ENCODE measurements at places on chromosomes 6 and 20.

DNA sequence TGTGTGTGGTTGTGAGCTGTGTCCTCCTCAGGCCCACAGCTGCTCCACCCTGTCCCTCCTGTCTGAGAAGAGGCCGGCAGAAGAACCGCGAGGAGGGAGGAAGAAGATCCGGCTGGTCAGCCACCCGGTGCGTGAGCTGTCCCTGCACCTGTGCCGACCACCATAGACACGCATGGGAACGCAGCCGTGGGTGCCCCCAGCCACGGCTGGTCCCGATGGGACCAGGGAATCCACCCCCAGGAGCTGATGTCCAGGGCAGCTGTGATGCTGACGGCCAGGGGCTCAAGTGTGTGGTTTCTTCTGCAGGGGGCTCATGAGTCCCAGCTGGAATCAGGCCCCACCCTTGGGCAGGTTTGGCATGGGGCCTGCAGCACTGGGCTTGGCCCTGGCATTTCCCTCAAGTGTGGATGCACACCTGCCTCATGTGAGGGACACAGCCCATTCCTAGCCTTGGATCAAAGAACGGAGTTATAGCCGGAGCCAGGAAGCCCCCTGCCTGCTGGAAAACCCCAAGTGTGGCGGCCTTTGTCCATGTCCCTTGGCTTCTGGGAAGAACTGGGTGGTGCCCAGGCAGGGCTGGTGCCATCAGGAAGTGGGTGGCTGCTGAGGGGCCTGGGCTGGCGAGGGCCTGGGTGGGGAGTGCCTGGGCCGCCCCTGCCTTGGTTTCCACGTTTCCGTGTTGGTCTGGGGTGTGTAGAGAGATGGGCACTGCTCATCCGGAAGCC is 4.6 kb upstream of the TNFRSF6B start:
- DNase-seq, result no peak

- no peak for DNase-seq
These were observed 29.3 kb upstream of the EZR start for GRCh38 chr6:158848490-158848895.

DNA sequence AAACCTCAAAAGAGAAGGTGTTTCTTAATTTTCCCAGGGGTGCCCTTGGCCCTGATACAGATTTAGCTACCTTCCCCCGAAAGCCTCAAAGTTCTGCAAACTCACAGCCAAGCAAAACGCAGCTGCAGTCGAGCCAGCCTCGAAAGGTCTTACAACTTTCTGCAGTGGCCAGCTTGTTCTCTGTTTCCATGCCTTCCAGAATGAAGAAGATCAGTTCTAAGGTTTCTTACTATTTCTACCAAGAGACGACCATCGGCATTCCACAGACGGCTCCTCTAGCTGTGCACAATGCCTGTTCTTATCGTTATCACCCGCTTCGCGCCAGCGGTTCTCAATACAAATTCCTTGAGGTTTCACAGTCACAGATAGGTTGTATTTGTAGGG is 28.5 kb upstream of the CCR6 start:
- DNase-seq, result no peak

- no peak for DNase-seq
These were observed 165.0 kb downstream of the PDE7B start for GRCh38 chr6:136016228-136017225.

- no peak for DNase-seq
These were observed 87.7 kb downstream of the CDH22 start for GRCh38 chr20:46220455-46221207.

- DNase-seq, result no peak
These were observed 60.6 kb upstream of the MRPS10 start for GRCh38 chr6:42278131-42278853.

- DNase-seq, result no peak
These were observed 767.8 kb downstream of the TFAP2A start for GRCh38 chr6:9647071-9647445.

DNA sequence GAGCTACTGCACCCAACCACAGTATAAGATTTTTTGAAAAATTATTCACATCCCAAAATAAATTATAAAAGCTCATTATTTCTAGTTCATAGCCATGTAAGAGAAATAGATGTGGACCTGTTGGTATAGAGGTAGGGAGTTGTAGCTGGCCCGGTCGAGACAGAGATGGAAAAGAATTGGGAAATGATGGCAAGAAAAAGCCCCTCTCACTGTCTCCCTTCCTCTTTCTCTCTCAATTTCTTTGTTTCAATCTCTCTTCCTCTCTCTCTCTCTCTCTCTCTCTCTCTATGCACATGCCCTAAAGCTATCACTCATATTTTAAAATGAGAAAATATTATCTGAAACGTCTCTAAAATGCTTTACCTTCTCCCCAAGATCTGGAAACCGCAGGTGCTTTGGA is 80.7 kb upstream of the CD83 start:
- DNase-seq, result no peak

- DNase-seq, result peak; percentile 72
These were observed 283.9 kb downstream of the TBC1D7 start for GRCh38 chr6:13044390-13044789.

- no peak for DNase-seq
These were observed 525.8 kb upstream of the POU3F2 start for GRCh38 chr6:98308564-98308963.

- no peak for DNase-seq
These were observed 796.2 kb upstream of the EPHA7 start for GRCh38 chr6:94215552-94215951.

GRCh38 chr6:139801571-139802321 is 427.3 kb upstream of the CITED2 start:
- no peak for DNase-seq

GRCh38 chr6:70221025-70221714 is 81.7 kb downstream of the COL9A1 start:
- DNase-seq, result no peak

DNA sequence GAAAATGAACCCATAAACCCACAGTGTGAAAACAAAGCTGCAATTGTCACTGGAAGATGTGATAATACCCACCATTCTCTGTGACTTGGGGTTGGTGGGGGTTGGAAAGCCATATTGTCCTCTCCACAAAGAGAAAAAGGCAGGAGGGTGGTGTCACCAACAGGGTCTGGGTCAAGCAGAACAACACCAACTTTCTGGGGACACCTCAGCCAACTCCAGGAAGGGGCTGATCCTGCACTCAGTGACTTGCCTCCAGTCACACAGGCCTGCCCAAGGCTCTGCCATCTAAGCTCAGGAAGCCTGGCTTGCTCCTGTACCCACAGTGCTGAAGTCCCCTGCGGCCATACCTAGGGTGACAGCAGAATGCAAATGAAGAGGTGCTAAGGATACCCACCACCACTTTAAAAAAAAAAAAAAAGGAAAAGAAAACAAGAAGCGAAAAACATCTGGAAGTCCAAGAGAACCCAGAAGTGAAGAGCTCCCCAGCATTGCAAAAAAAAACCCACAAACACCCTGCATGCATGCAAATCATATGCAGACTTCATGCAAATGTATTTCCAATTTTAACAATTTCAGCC is 110.6 kb downstream of the PREX1 start:
- DNase-seq, result no peak

GRCh38 chr20:57265336-57265996 is 975 bp downstream of the BMP7 start:
- no peak for DNase-seq

DNA sequence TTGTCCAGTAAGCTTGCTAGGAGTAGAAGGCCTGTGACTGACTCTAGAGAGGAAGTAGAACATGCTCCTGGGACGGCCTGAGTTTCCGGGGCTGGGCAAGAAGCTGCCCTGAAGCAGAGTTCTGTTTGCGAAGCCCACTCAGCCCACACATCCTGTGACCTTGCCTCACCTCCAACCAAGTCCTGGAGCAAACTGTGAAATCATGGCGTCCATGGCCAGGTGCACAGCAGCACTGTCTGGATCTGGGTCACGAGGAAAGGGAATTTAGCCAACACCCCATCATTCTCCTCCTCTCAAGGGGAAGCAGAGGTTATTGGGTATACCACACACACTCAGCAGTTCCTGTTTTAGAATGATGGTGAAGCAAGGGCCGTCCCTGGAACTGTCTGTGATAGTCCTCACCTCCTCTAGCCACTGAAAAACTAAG is 87.5 kb downstream of the CRYBG1 start:
- DNase-seq, result no peak

GRCh38 chr20:1790386-1790785 is 104.8 kb upstream of the SIRPA start:
- no peak for DNase-seq

GRCh38 chr20:61844621-61845020 is 221.1 kb downstream of the TAF4 start:
- DNase-seq, result no peak

GRCh38 chr6:125154761-125155135 is 1.2 kb downstream of the TPD52L1 start:
- DNase-seq, result no peak

DNA sequence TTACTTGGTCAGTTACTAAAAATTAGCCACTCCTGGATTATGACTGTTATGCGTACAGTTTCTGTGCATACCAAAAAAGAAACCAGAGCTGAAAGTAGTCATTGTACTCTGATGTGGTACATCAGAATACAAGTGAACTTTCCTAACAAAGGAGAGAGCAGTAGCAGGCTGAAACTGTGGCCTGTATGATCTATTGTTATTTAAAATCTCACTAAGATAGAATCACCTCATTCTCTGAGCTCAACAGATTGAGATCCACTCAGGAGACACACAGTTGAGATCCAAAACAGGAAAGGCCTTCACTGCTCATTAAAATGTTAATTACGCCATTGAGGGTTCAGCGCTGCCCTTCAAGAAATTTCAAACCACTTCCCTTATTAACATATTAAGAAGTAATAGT is 576.4 kb downstream of the LMBRD1 start:
- DNase-seq, result no peak

DNA sequence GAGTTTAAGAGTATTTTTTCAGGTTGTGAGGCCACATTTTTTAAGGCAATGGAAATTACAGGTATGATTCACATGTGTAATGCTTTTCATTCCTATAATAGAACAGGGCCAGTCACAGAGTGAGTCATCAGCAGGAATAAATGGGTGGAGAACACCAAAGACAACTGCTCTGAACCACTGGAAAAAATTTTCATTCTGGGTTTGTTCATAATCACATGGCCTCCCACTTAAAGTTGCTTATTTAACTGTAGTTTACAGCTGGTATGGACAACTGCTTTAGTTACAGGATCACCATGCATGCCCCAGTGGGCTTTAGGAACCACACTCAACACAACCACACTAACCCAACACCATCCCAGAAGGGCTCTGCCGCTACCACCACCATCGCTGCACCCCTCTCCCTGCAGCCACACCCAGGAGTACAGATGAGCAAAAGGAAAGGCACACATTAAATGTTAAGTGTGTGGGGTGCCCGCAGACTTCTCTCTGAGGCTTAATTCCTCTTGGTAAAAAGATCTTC is 107.0 kb upstream of the DST start:
- peak; percentile 42 for DNase-seq

- peak; percentile 22 for DNase-seq
These were observed 48.9 kb downstream of the SNX14 start for GRCh38 chr6:85544776-85545175.

DNA sequence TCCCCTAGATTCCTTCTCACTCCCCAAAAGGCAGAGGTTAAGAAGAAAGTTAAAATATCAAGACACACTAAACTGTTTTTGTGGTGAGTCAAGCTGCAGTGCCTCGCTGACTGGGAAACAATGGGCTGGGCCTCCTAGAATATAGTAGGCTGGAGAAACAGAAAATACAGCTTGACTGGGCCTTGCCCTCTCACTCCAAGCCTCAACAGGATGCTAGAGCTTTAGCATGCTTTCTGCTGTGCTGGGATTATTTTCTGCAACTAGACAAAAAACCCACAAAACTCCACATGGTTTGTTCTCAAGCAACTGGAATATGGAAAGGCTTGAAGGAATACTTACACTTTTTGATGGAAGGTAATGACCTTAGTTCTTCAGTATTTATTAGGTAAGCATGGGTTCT is 27.9 kb downstream of the FOXO3 start:
- DNase-seq, result no peak

- DNase-seq, result no peak
These were observed 124.7 kb downstream of the CD24 start for GRCh38 chr6:106849676-106850332.

GRCh38 chr6:48098923-48099322 is 12.1 kb downstream of the PTCHD4 start:
- DNase-seq, result no peak

DNA sequence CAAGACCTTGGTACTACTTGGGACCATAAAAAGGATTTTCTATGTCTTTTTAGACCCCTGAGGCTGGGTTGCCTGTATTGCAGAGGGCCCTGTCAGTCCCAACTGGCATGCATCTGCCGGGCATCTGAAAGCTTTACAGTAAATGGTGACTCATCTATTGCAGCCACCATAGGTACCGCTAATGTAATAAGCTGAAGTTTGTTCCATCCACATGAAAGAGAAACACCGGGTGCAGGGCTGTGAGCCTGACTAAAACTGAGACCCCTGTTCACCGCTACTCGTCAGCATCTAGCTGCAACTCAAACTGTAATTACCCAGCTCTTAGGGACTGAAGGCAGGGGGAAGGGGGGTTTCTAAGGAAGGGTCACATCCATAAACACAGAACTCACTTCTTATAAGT is 49.5 kb downstream of the TRERF1 start:
- no peak for DNase-seq

- DNase-seq, result no peak
These were observed 491.8 kb downstream of the BTBD3 start for GRCh38 chr20:12409501-12409900.

- DNase-seq, result no peak
These were observed 63.6 kb upstream of the SYNDIG1 start for GRCh38 chr20:24405810-24406209.

- no peak for DNase-seq
These were observed 12.2 kb downstream of the NCOA7 start for GRCh38 chr6:125802943-125803377.

GRCh38 chr6:156557251-156557910 is 219.8 kb upstream of the ARID1B start:
- peak; percentile 4 for DNase-seq

GRCh38 chr20:25269057-25269832 is 21.4 kb downstream of the PYGB start:
- DNase-seq, result no peak

- no peak for DNase-seq
These were observed 760.7 kb downstream of the GRIK2 start for GRCh38 chr6:102154176-102154575.

DNA sequence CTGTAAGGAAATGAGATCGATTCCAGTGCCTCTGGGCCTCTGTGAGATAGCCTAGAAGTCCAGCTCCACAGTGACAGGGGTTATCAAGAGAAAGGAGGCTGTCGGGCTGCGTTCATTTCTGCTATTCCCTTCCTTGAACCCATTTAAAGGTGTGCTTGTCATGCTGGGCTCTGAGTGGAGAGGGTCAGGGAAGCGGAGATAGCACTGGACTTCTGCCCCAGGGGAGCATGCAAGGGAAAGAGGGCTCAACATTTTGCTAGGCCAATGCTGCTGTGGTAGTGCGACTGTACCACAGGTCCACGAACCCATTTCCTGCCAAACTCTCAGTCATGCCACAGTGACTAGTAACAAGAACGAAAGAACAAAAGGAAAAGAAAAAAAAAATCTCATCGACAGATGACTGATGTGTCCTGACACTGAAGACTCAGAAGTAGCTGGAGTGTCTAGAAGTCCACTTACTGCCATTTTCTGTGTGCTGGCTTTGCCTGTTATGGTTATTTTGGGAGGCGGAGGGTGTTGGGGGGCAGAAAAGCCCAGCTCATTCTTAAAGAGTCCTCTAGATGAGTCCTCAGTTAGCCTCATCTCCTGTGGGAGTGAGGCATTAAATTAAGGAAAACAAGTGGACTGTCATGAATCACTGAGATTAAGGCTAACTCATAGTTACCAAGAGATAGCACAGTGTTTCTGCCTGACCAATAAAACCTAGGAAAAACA is 8.1 kb downstream of the NEDD9 start:
- DNase-seq, result no peak

GRCh38 chr6:151609146-151609902 is 115.5 kb downstream of the CCDC170 start:
- no peak for DNase-seq

Data from fibroblast of skin of left quadriceps (primary cell).